T-helper 2 cell (primary cell): ENCODE measurements at places on chromosomes 11 and 22.

GRCh38 chr11:120536091-120536796, 24.7 kb downstream of the GRIK4 start:
- no peak for DNase-seq

- DNase-seq = no peak
These were observed 6.7 kb downstream of the GLYATL2 start for GRCh38 chr11:58837707-58838388.

DNA sequence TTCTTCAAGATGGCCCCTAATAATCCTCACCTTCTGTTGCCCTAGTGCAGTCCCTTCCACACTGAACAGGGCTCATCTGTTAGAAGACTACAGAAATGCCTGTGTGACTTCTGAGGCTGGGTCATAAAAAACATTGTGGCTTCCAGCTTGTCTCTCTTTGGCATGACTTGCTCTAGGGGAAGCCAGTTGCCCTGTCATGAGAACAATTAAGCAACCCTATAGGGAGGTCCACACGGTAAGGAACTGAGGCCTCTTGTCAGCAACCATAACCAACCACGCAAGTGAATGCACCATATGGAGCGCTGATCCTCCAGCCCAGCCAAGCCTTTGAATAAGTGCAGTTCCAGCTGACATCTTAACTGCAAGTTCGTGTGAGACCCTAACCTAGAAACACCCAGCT, 2.6 kb downstream of the LIPT2 start:
- no peak for DNase-seq

DNA sequence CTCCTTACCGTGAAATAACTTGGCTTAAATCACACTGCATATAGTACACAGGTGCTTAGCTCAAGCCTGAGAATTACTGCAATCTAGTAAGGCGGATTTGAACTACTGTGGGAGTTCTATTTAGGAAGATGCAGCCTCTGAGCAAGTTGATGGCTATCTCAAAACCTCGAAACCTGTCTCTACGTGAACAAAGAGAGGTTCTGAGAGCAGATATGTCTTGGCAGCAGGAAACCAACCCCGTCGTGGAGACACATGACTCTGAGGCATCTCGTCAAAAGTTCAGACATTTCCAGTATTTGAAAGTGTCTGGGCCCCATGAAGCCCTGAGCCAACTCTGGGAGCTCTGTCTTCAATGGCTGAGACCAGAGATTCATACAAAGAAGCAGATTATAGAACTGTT, 5.9 kb downstream of the ZNF215 start:
- no peak for DNase-seq

DNA sequence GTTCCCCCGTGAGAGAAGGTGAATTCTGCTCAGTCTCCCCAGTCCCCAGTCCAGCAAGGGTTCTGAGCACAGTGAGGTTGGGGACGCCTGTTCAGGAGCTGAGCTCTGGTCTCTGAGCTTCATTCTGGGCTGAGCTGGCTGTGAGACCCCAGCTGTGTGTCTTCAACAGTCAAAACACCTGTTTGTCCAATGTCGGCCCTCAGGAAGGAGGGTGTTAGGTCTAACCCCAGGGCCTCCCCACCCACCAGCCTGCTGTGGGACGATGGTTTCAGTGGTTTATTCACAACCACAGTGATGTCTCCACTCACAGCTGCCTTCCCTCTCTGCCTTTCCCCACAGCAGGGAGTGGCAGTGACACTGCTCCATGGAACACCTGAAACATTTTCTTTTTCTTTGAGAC, 1282.9 kb downstream of the TBC1D22A start:
- no peak for DNase-seq

DNA sequence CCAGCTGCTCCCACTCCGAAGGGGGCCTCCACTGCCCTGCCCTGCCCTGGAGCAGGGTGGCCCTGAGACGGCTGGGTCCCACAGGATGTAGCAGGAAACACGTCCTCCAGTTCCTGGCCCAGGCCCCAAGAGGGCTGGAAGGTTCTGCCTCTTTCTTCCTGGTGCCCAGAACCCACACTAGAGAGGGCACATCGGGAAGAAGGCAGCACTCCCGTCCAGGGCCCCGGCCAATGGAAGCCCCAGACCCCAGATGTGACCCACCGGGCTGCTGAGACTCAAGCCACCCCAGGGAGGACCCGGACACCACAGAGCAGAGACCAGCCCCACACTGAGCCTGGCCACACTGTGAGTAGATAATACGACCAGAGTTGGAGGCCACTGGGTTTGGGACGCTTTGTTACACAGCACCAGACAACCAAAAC, 71.2 kb downstream of the CELSR1 start:
- DNase-seq = no peak

DNA sequence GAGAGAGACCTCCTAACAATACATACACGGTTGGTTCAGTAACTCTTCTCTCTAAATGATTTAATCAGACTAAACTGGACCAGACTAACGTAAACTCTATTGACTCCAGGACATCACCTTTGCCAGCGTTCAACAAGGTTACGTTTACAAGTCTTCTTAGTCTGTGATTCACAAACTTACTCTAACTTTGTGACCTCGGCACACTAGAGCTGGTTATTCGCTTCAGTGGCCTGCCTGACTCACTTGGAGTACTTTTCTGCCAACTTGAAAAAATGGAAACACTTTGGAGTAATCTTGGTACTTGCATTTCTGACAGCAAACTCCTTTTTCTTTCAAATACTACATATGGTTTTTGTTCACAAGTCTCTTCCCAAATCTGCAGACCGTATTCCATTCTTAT, 26.2 kb downstream of the MTMR2 start:
- no peak for DNase-seq

- DNase-seq = no peak
These were observed 33.6 kb downstream of the YWHAH start for GRCh38 chr22:31977939-31978338.

DNA sequence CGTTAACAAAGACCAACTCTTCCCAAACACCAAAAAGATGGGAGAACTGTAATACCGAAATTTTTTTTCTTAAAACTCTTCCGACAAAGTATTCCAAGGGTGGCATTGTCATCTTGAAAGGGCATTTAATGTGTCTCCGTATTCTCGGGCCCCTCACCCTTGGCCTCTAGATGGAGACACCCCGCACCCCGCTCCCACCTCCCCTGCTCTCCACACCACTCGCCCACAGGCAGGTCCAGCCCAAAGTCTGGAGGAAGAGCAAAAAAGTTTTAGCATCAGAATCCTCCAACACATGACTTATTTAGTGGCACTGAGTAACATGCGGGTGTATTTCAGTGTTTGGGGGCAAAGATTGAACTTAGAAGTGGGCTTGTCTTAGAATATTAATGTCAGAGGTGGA, 20.7 kb downstream of the SPATA19 start:
- DNase-seq = no peak

DNA sequence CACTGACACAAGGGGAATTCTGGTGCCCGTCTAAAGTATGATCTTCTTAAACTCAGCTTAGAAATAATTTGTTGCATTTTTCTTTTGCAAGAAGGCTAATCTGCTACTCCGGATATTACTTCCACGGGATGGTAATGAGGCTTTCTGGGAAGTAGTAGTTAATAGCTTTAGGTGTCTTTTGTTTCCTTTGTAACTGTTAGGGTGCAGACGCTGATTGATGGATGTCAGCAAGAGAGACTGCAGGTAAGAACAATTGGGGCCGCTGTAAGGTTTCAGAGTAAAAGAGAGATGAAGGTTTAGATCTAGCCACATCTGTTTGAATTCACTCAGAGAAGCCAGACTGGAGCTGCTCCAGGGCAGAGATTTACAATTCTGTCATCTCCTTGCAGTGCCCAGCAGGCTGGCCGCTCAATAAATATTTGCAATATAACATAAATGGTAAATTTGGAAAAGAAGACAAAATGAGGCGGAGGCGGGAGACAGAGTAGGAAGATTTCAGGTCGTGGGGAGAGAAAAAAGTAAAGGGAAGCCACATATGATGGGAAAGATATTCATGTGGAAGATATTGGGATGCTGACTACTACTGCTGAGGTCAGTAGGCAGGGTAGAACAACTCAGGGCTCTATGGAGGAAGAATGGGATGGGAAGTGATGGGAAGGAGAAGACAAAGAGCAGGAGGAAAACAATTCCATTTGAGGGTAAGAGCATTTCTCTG, 320.5 kb downstream of the AASDHPPT start:
- no peak for DNase-seq

GRCh38 chr11:78099666-78100065, 20.0 kb upstream of the NDUFC2 start:
- DNase-seq = no peak

DNA sequence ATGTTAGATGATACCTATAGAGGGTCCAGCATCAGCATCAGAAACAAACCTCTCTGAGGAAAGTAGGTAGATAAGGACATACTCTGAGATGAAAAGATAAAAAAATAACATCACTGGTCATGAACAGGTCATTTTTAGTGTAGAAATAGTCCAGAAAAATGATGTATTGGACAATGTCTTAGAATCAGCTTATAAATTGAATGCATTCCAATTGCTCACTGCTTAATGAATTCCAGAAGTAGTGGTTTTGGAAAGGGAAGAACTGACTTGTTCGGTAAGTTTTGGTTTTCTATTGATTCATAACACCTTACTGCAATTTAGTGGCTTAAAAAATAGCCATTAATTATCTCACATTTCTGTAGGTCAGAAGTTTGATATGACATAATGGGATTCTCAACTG, 929.5 kb upstream of the CCDC90B start:
- DNase-seq = no peak

DNA sequence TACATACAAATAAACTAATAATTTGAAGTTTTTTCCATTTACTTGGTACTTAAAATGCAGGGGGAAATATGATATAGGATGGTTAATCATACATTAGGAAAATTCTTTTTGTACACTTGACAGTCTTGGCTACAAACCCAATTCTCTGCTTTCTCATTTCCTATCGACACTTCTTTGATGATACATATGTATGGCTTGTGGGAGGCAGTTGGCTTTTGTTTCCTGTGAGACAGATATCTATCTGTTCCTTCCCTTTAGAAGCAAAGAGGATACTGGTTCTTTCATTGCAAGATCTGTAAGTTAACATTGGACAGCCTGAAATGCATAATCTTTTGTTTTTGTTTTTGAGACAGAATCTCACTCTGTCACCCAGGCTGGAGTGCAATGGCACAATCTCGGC, 47.9 kb upstream of the ADORA2A start:
- peak; percentile 74 for DNase-seq

DNA sequence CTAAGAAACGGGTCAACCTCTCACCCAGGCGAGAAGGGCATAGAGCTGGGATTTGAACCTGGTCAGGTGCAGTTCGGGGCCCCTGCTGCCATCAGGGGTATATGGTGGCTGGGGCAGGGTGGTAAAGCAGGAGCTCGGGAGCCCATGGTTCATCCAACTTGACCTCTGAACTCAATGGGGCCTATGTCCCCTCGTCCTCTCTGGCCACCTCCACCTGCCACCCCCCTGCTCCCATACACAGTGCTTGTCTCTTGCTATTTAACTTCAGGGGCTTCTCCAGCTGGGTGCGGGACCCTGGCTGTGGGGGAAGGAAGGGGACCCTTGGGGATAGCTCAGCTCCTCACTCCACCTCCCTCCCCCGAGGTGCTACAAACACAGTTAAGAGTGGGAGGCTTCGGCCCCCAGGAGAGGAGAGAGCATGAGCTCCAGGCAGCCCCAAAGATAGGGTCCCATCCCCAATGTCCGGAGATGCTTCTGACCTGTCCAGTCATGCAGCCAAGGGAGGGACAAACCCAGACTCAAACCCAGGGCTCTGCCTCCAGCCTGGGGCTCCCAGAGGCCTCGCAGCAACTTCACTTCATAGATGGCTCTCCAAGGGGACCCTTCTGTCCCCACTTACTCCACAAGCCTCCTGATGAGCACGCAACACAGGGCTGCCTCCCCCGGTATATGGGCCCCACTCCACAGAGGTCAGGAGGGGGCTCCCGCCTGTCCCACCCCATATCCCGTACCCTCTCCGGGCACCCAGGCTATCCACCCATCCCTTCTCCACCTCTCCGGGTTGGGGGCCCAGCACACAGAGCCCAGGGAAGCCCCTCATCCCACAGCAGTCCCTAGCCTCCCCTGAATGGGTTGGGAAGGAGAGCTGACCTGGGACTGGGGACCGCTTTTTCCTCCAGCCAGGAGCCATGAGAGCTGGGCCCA, 712 bp downstream of the IL2RB start:
- DNase-seq = no peak

DNA sequence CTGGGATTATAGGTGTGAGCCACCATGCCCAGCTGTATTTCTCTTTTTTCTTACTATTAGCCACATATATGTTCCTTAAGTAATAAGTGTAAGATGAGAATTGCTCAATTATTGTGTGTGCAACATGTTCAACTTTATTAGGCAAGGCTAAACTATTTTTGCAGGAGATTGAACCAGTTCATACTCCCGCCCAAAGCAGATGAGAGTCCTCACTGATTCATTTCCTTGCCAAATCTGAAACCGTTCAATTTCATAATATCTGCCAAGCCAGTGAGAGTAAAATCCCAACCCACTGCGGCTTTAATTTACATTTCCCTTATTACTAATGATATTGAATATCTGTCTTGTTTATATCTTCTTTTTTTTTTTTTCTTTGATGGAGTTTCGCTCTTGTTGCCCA, 48.4 kb downstream of the KCNJ4 start:
- DNase-seq = no peak

GRCh38 chr11:33598426-33599069, 102.1 kb downstream of the C11orf91 start:
- DNase-seq = no peak

- DNase-seq = no peak
These were observed 2.7 kb downstream of the ST3GAL4 start for GRCh38 chr11:126357969-126358762.

DNA sequence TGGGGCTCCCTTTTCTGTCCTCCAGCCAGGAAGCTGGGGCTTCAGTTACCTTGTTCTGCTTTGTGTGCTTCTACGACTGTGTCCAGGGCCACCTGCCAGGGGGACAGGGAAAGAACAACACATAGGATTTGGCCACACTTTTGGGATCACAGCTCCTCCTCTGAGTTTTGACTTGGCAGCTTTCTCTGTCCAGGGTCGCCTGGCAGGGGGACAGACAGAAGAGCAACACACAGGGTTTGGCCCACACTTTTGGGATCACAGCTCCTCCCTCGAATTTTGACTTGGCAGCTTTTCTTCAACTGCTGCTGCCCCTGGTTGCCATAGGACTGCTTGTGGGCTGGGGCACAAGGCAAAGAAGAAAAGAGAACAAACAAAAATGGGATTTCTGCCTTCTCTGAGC, 19.1 kb downstream of the INCENP start:
- no peak for DNase-seq

- no peak for DNase-seq
These were observed 527 bp downstream of the CARD10 start for GRCh38 chr22:37518509-37519267.

- no peak for DNase-seq
These were observed 20.7 kb upstream of the MMP7 start for GRCh38 chr11:102551169-102551781.

GRCh38 chr22:17234144-17234623, 14.9 kb upstream of the ADA2 start:
- no peak for DNase-seq

GRCh38 chr11:116563712-116564047, 209.1 kb downstream of the BUD13 start:
- no peak for DNase-seq
